Left lung (tissue), 14 donors: ENCODE measurements at places on chromosomes 1 and 21. TPM values are rescaled to one million over a fixed set of nuclear protein-coding genes. Genes with fewer than 3 reads are reported as not detected.

GRCh38 chr1:111789666-111790316 lies 34.1 kb downstream of the DDX20 start:
- H3K27ac ChIP-seq = no peak overlapping the region
- H3K4me3 ChIP-seq = no peak overlapping the region
- H3K4me1 ChIP-seq = no peaks in the 10 kb centered on the region
- DNase-seq = no peak

Gene WASF2
- total RNA-seq = 108 TPM

DNA sequence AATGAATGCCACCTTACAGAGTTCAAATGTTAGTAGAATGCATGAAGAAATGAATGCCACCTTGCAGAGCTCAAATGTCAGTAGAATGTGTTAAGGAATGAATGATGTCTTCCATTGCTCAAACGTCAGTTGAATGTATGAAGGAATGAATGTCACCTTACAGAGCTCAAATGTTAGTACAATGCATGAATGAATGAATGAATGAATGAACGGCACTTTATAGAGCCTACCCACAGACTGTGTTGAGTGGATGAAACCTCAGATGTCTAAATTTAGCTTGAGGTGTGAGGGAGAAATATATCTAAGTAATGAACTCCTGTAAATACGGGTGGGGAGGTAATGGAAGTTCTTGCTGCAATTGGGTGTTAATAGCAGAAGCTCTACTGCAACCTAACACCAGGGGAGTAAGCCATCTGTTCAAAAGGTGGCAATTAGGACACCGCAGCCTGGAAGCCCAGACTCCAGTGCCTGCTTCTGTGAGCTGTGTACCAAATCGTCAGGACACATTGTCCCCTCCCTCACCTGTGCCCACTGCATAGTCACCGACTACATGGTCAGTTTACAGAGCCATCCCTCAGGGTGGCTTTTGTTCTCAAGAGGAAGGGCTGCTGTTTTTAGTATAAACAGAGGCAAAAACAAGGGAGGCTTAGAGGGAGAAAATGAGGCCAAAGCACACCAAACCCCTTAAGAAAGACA lies 26.7 kb downstream of the SUSD4 start:
- no peak overlapping the region for H3K4me3 ChIP-seq
- no peaks in the 10 kb centered on the region for H3K36me3 ChIP-seq
- H3K4me1 ChIP-seq = no peaks in the 10 kb centered on the region
- no peaks in the 10 kb centered on the region for H3K27me3 ChIP-seq
- no peak overlapping the region for H3K27ac ChIP-seq

GRCh38 chr21:28066596-28067387 lies 925.9 kb downstream of the LTN1 start:
- H3K4me3 ChIP-seq = no peak overlapping the region
- no peaks in the 10 kb centered on the region for H3K27me3 ChIP-seq
- DNase-seq = no peak
- no peak overlapping the region for H3K27ac ChIP-seq

- no peaks in the 10 kb centered on the region for H3K4me1 ChIP-seq
- H3K4me3 ChIP-seq = no peak overlapping the region
- no peak for DNase-seq
These were observed 306.7 kb downstream of the NPHP4 start for GRCh38 chr1:5685446-5686040.

Gene S100A8
- total RNA-seq = 97.7 TPM

Gene A3GALT2
- total RNA-seq = not detected

DNA sequence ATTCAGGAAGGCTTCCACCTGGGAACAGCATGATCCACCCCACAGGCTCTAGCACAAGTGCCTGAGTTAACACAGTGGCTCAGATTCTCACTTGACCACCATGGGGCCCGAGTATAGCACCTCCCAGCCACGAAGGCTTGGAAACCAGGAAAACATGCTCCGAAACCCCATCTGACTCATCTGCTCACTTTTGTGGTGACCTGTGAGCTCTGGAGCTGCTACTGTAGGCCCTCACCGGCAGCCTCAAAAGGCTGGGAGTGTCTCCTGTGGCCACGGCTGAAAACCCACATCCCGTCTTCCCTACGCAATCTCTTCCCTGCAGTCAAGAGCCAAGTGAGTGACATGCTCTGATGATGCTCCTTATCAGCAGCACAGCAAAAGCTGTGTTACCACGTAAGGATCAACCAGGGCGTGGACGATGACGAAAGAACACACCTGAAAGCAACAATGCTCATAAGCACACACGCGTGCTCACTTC lies 81.4 kb downstream of the TGFBR3 start:
- H3K27me3 ChIP-seq = no peaks in the 10 kb centered on the region
- no peak overlapping the region for H3K4me3 ChIP-seq
- DNase-seq = no peak
- peaks cover 13% of the 10 kb centered on the region for H3K4me1 ChIP-seq
- no peak overlapping the region for H3K27ac ChIP-seq

Gene SYNC
- 19.9 TPM for total RNA-seq

DNA sequence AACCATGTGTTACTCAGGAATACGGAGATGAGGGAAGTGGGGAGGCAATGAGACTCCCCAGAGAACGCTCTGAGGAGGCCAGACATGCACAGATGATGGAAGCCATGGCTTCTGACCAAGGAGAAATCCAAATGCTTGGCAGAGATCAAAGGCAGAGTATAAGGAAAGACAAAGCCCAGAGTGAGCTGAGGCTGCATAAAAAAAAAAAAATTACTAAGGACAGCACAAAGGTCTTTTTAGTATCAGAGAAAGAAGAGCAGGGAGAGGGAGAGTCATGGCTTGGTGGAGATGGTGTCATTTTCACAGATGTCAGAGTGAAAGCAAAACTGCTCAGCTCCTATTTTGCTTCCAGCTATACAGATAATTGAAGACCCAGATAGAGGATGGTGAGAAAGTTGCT lies 8.1 kb upstream of the NCF2 start:
- H3K4me1 ChIP-seq = peaks cover 10% of the 10 kb centered on the region
- no peaks in the 10 kb centered on the region for H3K36me3 ChIP-seq
- H3K27me3 ChIP-seq = no peaks in the 10 kb centered on the region
- H3K27ac ChIP-seq = no peak overlapping the region
- no peak overlapping the region for H3K4me3 ChIP-seq

Gene NTRK1
- total RNA-seq = 0.97 TPM

- no peaks in the 10 kb centered on the region for H3K27me3 ChIP-seq
- H3K4me1 ChIP-seq = peaks cover 7% of the 10 kb centered on the region
- H3K27ac ChIP-seq = no peak overlapping the region
- no peak overlapping the region for H3K4me3 ChIP-seq
- peak; percentile 53 for DNase-seq
- no peaks in the 10 kb centered on the region for H3K36me3 ChIP-seq
These were observed 61.4 kb downstream of the CASZ1 start for GRCh38 chr1:10734962-10735544.

DNA sequence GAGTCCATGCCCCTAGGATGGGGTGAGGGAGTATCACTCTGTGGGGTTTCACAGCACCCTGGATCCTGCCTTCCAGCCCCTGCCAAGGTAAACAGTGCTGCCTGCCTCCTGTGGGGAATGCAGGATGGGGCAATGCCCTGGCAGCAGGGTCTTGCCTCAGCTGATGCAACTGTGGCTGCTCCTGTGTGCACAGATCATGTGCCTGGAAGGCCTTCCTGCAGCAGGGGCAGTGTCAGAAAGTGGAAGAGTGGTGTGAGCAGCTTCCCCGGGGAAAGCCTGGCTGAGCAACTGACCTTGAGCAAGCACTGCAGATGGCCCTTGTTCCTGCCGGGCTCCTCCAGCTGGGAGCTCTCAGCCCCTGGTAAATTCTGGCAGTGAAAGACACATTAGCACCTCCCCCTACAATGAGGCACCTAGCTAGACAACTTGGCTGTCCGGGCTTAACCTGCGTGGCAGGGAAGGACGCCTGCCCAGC lies 9.9 kb downstream of the TOR3A start:
- H3K4me1 ChIP-seq = peaks cover 13% of the 10 kb centered on the region
- no peak for DNase-seq
- no peaks in the 10 kb centered on the region for H3K27me3 ChIP-seq
- H3K36me3 ChIP-seq = peaks cover 100% of the 10 kb centered on the region
- H3K27ac ChIP-seq = no peak overlapping the region
- no peak overlapping the region for H3K4me3 ChIP-seq

DNA sequence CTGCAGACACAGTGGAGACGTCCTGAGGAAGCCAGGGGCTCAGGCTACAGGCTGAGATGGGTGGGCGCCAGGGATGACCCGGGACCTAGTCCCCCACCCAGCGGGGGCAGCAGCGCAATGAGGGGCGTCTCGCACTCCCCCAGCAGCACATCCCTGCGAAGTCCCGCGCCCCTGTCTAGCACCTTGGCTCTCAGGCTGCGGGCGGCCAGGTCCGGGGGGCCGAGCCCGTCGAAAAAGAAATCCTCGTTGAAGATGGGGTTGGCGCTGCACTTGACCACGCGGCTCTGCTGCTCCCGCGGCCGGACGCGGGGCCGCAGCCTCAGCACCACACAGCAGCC lies 1.8 kb downstream of the C2CD4D start:
- DNase-seq = no peak
- H3K27ac ChIP-seq = peak overlapping the region; percentile 41
- H3K4me3 ChIP-seq = peak overlapping the region; percentile 42
- H3K27me3 ChIP-seq = peaks cover 25% of the 10 kb centered on the region

GRCh38 chr1:45518910-45519309 lies 2.8 kb downstream of the PRDX1 start:
- peaks cover 49% of the 10 kb centered on the region for H3K36me3 ChIP-seq
- H3K4me3 ChIP-seq = peak overlapping the region; percentile 85
- DNase-seq = no peak
- no peaks in the 10 kb centered on the region for H3K27me3 ChIP-seq
- peaks cover 17% of the 10 kb centered on the region for H3K4me1 ChIP-seq

- peaks cover 7% of the 10 kb centered on the region for H3K4me1 ChIP-seq
- no peak overlapping the region for H3K4me3 ChIP-seq
- H3K27me3 ChIP-seq = no peaks in the 10 kb centered on the region
- no peak for DNase-seq
These were observed 39.8 kb upstream of the C1orf105 start for GRCh38 chr1:172380441-172381244.

Gene IVL
- 0.12 TPM for total RNA-seq

Gene COL11A1
- total RNA-seq = 4.4 TPM

GRCh38 chr1:145918992-145919939 lies 749 bp upstream of the PEX11B start:
- DNase-seq = peak; percentile 29
- peak overlapping the region; percentile 93 for H3K4me3 ChIP-seq
- no peaks in the 10 kb centered on the region for H3K36me3 ChIP-seq
- H3K27me3 ChIP-seq = no peaks in the 10 kb centered on the region
- peak overlapping the region; percentile 91 for H3K27ac ChIP-seq

GRCh38 chr1:67722292-67722944 lies 37.4 kb downstream of the GADD45A start:
- H3K4me3 ChIP-seq = no peak overlapping the region
- no peaks in the 10 kb centered on the region for H3K36me3 ChIP-seq
- H3K27me3 ChIP-seq = no peaks in the 10 kb centered on the region
- DNase-seq = no peak

DNA sequence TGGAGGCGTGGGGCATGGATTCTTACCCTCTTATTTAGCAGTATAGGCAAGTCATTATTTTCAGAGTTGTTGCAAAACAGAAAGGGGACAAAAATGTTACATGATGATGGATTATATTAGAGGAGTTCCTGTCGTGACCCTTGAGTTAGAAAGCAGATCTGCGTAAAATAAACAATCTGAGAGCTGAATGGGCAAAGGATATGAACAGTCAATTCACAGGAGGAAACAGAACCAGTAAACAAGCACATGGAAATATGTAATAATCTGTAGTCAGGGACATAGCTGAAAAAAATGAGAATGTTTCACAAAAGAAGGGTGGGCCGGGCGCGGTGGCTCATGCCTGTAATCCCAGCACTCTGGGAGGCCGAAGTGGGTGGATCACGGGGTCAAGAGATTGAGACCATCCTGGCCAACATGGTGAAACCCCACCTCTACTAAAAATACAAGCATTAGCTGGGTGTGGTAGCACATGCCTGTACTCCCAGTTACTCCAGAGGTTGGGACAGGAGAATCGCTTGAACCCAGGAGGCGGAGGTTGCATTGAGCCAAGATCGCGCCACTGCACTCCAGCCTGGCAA lies 20.9 kb downstream of the RCAN1 start:
- H3K4me1 ChIP-seq = peaks cover 41% of the 10 kb centered on the region
- no peaks in the 10 kb centered on the region for H3K36me3 ChIP-seq
- no peak overlapping the region for H3K4me3 ChIP-seq
- DNase-seq = no peak

DNA sequence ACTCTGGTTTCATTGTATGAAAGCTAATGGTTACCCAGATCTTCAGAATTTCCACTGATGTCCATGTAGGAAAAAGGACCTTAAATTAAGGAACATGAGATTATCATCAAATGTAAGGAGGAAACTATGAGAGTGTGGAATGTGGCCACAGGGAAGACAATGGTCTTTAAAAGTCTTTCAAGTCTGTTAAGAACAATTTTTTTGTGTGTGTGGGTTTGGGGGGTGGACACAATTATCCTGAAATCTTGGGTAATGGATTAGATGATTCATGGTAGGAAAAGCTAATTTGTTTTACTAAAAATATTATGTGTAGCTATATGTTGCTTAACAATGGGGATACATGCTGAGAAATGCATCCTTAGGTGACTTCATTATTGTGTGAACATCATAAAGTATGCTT lies 72.9 kb downstream of the PLA2G4A start:
- no peaks in the 10 kb centered on the region for H3K27me3 ChIP-seq
- no peak for DNase-seq
- H3K27ac ChIP-seq = no peak overlapping the region
- H3K4me3 ChIP-seq = no peak overlapping the region

GRCh38 chr1:213050745-213051126 lies 305 bp upstream of the RPS6KC1 start:
- peaks cover 4% of the 10 kb centered on the region for H3K27me3 ChIP-seq
- no peaks in the 10 kb centered on the region for H3K36me3 ChIP-seq
- peak overlapping the region; percentile 89 for H3K27ac ChIP-seq
- no peak for DNase-seq

Gene CGN
- 55.0 TPM for total RNA-seq

DNA sequence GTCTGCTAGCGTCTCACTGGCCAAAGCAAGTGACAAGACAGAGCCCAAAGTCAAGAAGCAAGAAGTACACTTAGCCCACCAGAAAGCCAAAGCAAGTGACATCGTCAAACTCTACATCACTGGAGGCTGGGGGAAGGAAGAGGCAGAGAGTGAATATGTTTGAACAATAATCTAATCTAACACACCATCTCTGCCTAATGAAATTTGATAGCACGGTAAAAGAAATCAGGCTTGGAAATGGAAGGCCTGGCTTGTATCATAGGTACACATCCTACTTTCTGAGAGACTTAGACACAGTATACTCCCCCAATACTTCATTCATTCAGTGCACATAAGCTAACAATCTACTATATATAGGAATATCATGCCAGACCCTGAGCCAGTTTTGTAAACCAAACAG lies 26.3 kb downstream of the TRABD2B start:
- no peaks in the 10 kb centered on the region for H3K36me3 ChIP-seq
- no peaks in the 10 kb centered on the region for H3K27me3 ChIP-seq
- no peak overlapping the region for H3K27ac ChIP-seq
- H3K4me3 ChIP-seq = no peak overlapping the region
- DNase-seq = no peak
- H3K4me1 ChIP-seq = no peaks in the 10 kb centered on the region

DNA sequence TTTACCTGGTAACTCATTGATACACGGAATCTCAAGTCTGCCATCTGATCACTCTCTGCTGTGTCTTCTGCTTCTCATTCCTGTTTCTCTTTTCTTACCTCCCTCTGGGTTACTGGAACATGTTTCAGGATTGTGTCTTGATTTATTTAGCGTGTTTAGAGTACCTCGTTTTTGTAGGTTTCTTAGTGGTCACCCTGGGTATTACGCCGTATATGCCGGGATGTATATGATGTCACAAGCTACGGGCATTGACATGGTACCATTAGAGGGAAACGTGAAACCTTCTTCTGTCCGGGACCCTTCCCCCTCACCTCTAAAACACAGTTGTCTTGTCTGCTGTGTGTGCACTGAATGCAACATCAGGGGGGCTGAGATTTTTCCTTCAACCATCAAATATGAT lies 2.8 kb downstream of the ACTRT2 start:
- H3K4me1 ChIP-seq = no peaks in the 10 kb centered on the region
- H3K36me3 ChIP-seq = no peaks in the 10 kb centered on the region
- no peak overlapping the region for H3K27ac ChIP-seq
